Endothelial cell (in vitro differentiated cells): ENCODE measurements at places on chromosomes 2 and 18.
A peak's percentile ranks its signal among the peaks of the same experiment; 100 is the strongest.

DNA sequence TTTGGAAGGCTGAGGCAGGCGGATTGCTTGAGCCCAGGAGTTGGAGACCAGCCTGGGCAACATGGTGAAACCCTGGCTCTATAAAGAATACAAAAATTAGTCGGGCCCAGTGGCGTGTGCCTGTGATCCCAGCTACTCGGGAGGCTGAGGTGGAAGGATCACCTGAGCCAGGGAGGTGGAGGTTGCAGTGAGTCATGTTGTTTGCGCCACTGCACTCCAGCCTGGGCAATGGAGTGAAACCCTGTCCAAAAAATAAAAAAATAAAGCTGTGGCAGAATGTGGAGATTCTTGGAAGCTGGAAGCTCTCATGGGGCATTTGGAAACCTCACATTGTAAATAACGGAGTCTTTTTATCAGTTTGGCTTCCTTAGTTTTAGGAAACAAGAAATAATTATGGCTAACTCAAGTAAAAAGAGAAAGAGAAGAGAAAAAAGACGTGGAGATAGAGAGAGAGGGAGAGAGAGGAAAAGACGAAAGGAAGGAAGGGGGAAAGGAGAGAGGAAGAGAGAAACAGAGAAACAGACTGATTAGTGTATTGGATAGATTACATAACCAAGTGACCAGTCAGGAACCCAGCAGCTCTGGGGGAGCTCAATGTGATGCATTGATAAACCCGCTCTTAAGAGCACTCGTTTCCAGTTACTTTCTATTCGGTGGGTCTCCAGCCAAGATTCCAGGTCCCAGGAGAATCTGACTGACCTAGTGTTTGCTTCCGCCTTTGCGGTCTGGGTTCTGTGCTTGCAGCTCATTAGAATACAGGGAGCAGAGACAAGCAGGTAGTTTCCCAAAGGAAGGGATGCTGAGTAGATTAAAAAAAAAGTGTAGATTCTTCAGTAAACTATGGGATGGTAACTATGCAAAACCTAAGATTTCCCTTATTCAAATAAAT lies 1.1 kb upstream of the SPAST start:
- DNase-seq, result peak; percentile 21

DNA sequence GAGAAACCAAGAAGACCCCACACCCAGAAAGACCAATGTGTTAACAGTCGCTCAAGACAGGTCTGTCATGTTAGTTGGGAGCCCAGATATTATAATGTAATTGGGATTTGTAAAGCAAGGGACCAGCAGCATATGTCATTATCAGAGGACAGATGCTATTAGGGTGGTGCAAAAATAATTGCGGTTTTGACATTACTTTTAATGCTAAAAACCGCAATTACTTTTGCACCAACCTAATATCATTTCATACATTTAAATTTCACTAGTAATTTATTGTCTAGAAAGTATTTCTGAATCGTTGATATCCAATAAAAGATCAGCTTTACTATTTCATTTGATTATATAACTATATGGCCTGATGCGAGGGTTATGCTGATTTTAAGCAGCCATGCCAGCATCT lies 131.2 kb downstream of the TTN start:
- no peak for DNase-seq

DNA sequence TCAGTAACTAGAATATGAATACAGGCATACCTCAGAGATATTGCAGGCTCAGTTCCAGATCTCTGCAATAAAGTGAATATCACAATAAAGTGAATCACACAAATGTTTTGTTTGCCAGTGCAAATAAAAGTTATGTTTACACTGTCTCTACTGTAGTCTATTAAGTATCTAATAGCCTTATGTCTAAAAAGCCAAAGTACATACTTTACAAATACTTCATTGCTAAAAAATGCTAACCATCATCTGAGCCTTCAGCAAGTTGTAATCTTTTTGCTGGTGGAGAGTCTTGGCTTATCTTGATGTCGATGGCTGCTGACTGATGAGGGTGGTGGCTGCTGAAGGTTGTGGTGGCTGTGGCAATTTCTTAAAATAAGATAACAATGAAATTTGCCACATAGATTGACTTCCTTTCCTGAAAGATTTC lies 159.4 kb downstream of the MYO1B start:
- no peak for DNase-seq

DNA sequence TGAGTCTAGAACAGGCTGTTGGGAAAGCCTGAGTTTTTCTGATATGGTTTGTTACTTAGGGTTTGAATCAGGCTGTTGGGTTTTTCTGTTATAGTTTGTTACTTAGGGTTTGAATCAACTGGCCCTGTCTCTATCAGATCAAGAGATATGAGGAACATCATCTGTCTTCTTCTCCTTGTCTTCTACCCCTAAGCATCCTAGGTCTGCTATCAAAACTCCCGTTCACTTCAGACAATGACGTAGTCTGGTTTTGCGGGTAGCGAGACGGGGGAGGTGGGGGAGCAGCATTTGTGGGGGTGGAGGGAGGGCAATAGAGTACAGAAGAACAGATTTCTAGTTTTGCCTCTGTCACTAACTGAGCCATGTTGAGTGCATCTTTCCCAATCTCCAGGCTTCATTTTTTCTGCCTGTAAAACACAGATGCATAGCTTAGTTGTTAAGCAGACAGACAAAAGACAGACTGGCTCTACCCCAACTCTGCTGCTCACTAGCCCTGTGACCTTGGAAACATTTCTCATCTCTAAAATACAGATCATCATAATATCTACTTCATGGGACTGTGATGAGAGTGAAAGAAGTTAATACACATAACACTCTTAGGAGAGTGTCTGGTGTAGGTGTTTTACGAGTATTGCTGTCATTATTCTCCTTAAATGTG lies 9.1 kb downstream of the TNP1 start:
- DNase-seq, result no peak

- no peak for DNase-seq
Measured at GRCh38 chr2:59032499-59032898, 791.4 kb upstream of the FANCL start.

DNA sequence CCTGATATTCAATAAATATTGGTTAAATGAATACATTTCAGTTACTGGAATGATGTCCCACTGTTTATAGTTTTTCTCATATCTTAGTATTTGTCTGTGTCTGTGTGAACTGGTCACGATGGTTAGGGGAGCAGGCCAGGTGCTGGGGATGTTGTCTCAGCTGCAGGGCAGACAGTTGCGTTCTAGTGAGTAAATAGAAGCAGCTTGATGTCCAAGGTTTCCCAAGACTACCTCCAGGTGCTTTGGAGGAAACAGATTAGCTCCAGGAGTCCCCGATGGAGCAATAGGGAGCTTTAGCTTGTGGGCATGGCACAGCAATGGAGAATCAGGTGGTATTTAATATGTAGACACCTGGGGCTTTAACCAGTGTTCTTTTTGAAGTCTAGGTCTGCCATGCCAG lies 75.5 kb downstream of the GULP1 start:
- no peak for DNase-seq

DNA sequence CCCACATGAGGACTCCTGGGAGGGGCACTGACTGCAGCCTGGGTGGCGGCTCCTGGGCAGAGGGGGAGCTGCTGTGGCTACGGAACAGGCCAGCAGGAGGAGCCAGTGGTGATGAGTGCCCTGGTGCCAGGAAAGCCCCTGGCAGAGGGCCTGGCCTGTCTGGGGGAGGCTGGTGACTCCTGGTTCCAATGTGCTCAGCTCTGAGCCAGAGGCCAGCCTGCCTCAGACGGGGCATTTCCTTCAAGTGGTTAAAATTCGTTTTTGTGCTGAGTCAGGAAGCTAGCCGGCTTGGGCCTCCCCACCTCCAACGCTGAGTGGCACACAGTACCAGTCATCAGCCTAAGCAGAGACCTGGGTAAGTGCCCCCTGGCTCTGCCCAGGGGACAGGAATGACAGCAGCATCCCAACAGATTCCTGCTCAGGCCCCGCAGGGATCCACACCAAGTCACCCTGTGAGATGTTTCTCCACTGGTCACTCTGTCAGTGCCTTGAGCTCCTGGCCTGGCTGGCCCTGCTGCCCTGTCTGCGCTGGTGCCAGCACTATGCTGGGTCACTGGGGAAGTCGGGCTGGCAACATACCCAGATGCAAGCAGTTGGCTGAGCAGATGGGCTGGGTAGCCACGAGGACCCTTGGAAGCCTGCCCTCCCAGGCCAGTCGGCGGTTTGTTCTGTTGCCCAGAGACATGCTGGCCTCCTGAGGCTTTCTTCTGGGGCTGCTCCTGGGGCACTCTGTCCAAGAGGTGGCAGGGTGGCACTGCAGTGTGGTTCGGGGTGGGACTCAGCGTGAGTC lies 7.1 kb upstream of the KLF11 start:
- DNase-seq, result no peak

DNA sequence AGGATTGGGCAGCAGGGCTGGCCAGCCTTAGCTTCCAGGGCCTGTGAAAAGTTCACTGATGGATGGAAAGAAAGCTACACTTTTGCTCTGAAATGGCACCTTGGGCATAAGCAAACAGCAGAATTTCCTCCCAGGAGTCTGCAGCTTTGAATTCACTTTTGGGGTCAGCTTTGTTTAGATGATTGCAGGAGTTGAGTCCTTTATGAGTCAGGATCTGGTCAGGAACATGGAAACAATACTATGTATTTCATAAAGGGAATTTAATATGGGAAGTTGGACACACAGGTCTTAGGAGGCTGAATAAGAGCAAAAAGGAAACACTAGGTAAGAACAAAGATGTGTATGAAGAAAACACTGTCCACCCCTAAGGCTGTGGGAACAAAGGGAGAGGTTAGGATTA lies 345.3 kb downstream of the TSN start:
- DNase-seq, result no peak
